Mammary epithelial cell (primary cell): ENCODE measurements at places on chromosomes 6 and 20. TPM values are rescaled to one million over a fixed set of nuclear protein-coding genes. Genes with fewer than 3 reads are reported as not detected.
A peak's percentile ranks its signal among the peaks of the same experiment; 100 is the strongest.

The CPXM1 gene
- total RNA-seq, result not detected in 2 replicates

DNA sequence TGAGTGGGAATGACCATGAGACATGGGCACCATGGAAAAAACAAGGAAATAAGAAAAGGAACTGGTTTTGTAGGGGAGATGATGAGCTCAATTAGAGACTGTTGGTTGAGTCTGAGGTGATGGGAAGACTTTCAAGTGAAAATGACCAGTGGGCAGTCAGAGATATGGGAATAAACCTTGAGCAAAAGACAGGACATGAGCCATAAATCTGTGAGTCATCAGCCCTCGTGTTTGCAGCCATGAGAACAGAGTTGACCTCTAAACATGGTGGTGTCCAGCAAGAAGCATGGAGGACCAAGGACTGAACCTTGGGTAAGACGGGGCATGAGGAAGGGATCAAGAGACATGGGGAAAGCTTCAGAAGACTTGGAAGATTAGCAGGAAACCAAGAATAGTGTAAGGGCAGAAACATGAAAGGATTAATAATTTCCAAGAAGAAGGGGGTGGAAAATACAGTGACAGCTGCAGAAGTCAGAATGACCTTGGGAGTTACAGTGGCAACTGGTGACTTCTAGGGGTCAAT, 280.6 kb upstream of the PRDM1 start:
- no peak for DNase-seq

- peak; percentile 67 for DNase-seq
Observed at GRCh38 chr6:134175532-134176263, 123.3 kb upstream of the SLC2A12 start.

The ERVFRD-1 gene
- not detected for total RNA-seq

The GHRH gene
- not detected for total RNA-seq

- no peak for DNase-seq
Observed at GRCh38 chr6:31239854-31240253, 32.0 kb downstream of the HLA-C start.

The TREM1 gene
- 1.2 and 1.7 TPM in 2 replicates for total RNA-seq

GRCh38 chr20:1297486-1297885, 31.4 kb downstream of the SNPH start:
- no peak for DNase-seq

The LGSN gene
- total RNA-seq, result not detected

DNA sequence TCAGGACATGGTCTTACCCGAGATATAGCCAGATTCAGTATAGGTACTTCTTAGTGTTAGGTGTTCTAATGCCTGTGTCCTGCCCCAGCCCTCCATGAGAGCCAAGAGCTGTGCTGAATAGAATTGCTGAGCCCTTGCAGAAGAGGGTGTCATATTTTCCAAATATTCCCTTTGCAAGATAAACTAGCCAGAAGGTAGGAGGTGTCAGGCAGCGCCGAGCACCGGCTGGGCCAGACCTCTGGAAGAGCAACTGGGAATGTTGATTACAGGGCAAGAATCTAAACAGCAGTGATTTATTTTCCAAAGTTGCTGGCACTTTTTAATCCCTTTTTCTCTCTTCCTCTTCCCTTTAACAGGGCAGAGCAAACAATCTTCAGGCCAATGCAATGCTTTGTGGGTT, 37.1 kb upstream of the EZR start:
- no peak for DNase-seq

- no peak for DNase-seq
Observed at GRCh38 chr20:61234224-61234890, 17.7 kb upstream of the CDH4 start.

DNA sequence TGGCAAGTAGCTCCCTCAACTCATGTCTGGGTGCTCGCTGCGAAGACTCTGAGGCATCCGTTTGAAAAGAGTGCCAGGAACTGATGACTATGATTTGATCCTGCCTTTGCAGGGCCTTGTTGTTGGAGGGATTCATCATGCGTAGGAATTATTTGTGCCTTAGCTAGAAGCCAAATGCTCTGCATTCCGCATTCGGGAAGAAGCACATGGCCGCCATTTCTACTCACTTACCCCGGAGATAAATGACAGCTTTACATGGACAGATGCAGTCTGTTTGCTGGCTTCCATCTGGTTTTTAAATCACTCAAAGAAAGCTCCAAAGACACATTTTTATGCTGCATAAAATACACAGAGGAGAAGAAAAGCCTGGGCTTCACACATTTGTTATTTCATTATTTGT, 363.3 kb upstream of the CDH4 start:
- DNase-seq, result no peak

DNA sequence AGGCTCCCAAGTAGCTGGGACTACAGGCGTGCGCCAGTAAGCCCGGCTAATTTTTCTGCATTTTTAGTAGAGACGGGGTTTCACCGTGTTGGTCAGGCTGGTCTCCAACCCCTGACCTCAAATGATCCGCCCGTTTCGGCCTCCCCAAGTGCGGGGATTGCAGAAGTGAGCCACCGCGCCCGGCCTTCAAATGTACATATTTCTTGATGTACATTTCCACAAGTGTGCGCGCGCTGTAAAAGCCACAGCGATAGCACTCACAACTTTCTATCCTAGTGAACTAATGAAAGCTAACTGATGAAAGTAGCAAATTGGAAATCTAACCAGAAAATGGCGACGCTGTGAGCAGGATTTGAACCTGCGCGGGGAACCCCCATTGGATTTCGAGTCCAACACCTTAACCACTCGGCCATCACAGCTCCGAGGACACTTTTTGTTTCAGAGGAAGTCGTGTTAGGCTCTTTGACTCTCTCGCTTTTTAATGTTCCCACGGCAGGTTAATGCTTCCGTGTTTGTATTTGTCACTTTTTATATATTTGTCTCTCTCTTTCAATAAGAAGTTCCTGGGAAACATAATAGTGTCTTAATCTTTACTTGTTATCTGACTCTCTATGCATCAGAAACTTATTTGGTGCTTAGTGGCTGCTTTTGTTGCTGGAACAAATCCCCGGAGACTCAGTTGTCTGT, 199.4 kb upstream of the ZNF184 start:
- DNase-seq, result peak; percentile 74

- no peak for DNase-seq
Observed at GRCh38 chr6:93779086-93779841, 359.9 kb upstream of the EPHA7 start.

The ELOVL2 gene
- total RNA-seq, result not detected

The TBX18 gene
- 0.19 TPM in 1 of 2 replicates, not detected in the other for total RNA-seq

DNA sequence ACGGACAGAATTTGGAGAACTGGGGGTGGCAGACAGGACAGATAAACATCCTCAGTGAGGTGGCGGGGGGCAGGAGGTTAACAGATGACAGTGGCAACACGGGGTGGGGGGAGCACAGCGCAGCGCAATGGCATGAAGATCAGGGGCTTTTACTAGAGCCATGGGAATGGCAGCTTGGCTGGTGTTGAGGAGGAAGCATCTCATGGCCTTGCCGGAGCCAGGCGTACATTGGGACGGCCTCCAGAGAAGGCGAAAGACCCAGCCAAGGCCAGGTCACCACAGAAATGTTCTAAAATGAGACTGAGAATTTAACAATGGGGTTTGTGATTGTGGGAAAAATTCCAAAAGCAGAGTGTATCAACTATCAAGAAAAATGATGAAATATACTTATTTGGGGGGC, 173.0 kb downstream of the PRKN start:
- no peak for DNase-seq

The NOX3 gene
- total RNA-seq, result not detected

DNA sequence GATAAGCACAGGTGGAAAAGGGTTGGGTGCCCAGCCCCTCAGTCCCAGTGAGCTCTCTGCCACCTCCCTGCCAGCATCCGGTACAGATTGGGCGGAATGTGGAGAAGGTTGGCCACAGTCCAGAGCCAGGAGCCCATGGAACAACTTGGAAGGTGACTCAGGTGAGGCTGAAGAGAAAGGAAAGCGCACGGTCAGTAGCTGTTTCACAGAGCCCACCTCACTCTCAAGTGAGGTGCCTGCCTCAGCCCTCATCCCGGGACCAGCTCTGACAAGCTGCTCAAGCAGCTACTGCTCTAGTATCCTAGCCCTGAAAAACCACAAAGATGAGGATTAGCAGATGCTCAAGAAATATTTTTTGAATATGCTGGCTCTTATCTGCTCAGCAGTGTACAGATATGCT, 1.1 kb upstream of the MMP24OS start:
- DNase-seq, result peak; percentile 75

DNA sequence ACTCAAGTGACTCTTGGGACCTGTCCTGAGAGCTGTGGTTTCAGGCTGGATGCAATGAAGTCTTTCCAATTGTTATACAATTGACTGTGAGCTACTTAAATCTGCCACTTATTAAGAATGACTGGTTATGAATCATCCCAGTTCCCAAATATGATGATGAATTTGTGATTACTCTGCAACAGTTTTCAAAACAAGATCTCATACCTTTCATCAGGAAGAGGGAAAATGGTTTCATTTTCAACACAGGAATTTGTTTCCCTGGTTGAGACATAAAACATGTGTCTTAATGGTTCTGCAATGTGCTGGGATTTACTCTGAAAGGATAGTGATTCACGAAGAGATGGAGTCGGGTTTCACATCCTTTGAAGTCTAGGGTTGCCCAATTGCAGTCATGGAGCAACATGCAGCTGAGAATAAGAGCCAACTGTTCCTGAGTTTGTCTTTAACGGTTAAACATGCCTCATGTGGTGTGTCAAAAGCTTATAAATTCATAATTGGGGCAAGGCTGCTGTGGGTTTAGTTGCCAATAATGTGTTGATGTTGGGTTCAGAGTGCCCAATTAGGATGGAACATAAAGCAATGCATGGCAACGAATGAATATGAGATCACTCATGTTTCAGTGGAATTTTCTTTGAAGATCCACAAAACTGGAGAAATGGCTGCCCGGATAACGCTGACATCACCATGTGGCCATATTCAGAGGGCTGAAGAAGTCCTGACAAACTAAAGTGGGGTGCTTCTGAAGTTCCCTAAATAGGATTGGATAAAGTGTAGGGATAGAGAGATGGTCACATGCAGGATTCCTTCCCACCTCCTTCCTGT, 41.0 kb downstream of the CYP24A1 start:
- DNase-seq, result peak; percentile 100
